ENCODE measurements at places on chromosomes 5 and 9.

DNA sequence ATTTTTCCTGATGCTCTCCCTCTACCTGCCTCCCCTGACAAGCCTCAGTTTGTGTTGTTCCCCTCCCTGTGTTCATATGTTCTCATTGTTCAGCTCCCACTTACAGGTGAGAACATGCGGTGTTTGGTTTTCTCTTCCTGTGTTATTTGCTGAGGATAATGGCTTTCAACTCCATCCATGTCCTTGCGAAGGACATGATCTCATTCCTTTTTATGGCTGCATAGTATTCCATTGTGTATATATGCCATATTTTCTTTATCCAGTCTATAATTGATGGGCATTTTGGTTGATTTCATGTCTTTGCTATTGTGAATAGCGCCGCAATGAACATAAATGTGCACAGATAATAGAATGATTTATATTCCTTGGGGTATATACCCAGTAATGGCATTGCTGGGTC lies 77.5 kb upstream of the FAM170A start:
- no peak for DNase-seq

DNA sequence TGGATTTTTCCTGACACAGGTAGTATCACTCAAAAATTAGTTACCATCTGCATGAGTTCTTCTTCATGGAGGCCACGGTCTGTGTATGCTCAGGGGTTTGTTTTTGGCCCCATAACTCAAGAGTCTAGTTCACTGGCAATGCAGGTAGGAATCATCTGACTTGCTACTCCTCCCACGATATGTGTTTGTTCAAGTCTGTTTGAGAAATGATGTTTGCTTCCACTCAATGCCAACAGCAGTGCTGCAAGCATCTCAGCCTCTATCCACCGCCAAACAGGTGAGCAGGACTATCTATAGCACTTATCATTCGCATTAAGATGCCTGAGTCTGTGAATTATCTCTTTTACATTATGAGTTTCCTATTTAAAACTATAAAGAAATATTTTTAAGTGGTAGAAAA lies 264.8 kb upstream of the PTGER4 start:
- no peak for DNase-seq

DNA sequence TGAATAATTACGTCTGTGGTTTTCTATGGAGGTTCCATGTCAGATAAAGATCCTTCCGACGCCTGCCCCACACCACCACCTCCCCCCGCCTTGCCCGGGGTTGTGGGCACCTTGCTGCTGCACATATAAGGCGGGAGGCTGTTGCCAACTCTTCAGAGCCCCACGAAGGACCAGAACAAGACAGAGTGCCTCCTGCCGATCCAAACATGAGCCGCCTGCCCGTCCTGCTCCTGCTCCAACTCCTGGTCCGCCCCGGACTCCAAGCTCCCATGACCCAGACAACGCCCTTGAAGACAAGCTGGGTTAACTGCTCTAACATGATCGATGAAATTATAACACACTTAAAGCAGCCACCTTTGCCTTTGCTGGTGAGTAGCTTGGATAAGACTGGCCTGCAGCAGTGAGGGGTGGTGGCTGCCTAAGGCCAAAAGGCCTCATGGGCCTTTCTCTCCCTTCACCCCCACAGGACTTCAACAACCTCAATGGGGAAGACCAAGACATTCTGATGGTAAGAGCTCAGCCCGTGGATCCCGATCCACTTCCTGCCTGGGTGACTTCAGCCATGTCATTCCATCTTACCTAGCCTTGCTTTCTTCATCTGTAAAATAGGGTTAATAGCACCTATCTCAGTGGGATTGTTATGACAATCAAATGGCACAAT lies at the start of gene IL3:
Gene IL3, plus strand, starts transcription at position 155 of the 661 bp plus-strand sequence. Its CDS starts 52 bp downstream, at position 207.
- DNase-seq: no peak

- no peak for DNase-seq
Observed at GRCh38 chr9:134127616-134128015, 8.3 kb upstream of the WDR5 start.

- DNase-seq: peak; percentile 88
Observed at GRCh38 chr9:130243015-130243881, 22.3 kb upstream of the HMCN2 start.

DNA sequence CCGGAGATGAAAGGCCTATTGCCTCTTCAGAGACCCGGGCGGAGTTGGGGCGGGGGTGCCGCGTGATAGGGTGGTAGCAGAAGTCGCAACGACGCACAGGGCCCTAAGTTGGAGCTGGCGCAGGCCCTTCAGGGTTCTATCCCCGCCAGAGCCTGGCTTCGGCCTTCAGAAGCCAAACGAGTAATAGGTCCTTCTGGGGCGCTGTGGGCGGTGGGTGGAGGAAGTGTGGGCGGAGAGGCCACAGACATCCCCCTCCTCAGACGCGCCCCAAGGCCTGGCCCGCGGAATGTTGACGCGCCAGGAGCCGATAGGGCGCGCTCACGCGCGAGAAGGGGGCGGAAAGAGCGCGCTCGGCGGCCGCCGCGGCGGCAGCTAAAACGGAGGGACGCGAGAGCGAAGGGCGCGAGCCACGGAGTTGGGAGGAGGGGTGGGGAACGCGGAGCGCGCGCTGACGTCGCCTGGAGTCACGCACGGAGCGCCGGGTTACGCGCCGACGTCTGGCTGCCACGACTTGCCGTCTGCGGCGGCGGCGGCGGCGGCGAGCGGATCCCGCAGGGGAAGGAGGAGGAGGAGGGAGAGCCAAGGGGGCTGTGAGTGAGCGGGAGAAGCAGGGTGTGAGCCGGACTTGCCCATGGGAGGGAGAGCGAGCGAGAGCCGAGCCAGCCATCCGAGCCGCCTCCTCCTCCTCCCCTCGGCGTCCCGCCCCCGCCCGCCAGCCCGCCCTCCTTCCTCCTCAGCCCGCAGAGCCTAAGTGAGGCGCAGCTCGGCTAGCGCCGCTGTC lies 6.4 kb upstream of the PURA start:
- DNase-seq: peak; percentile 92
